ENCODE measurements at places on chromosomes 2 and 18.

DNA sequence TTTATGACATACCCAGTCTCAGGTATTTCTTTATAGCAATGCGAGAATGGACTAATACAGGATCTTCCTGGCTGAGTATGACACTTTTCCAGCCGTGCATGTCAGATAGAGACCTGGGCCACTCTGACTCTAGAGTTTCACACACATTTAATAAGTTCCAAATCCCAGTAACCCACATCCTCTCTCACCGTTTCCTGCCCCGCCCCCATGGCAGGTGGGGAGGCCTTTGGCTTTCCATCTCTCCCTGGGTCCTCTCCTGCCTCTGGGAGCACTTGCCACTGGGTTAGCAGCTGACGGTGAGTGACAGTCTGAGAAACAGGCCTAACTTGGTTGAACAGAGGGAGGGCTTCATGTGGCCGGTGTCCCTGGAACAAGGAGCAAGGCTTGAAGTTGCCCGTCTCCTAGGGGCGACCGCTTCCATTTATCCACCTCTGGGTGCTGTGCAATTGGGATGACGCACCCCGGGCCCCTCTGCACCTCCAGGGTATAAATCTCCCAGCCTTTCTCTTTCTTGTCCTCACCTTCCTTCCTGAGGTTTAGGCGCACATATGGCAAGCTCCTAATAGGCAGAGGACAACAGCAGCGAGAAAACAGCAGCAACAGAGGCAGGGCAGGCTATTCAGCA is 152.7 kb upstream of the HDAC4 start:
- DNase-seq, result no peak

DNA sequence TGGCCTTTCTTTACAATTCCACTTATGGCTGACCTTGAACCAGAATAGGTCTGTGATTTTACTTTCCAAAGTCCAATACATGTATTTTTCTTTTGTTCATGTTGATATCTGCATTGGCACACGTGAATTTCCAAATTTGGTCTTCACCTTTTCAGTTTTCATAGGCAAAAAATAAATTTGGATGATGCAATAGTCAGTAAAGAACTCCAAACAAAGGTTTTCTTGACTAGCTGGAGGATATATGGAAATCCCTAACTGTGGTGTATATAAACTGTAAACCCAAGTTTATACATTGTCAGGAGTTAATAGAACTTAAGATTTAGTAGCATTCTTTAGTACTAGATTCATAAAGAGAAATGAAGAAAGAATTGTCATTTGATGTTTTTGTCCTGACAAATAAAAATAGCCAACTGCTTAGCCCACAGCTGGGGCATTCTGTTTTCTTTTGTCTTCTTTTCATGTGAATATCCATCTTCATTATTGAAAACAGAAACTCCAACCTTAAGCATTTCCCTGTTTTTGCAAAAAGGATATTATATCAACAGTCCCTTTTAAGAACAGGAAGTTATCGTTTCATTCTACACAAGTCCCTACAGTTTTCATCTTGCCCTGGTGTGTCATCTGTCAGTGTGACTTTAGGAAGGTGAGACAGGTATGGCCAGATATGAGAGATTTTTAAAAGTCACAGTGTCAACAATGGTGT is 132.9 kb downstream of the BCL2 start:
- DNase-seq, result no peak

- DNase-seq, result peak; percentile 22
These were observed 1.8 kb downstream of the KIF5C start for GRCh38 chr2:148876595-148877402.

- no peak for DNase-seq
These were observed 62.9 kb downstream of the ARHGAP28 start for GRCh38 chr18:6792391-6792790.

GRCh38 chr2:11945139-11946126 is 199.0 kb downstream of the LPIN1 start:
- DNase-seq, result peak; percentile 49

GRCh38 chr18:24153397-24153796 is 14.5 kb downstream of the CABYR start:
- no peak for DNase-seq

DNA sequence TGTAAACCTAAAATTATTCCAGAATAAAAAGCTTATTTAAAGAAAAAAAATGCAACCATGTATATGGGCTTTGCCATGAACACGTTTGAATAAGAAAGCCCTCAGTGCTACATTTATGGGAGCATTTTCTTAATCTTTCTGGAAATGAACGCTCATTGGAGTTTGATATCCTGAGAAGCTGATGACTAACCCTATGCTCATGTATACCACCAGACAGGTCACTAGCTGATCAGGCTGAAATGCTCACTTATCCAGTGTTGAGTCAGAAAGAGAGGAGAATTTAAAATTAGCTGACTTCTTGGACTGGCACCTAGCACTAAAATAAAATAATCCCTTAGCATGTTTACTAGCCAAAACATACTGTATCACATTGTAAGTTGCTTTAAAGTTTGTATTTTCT is 254.9 kb upstream of the SIX3 start:
- no peak for DNase-seq

GRCh38 chr2:163664610-163665009 is 71.2 kb downstream of the FIGN start:
- DNase-seq, result no peak

DNA sequence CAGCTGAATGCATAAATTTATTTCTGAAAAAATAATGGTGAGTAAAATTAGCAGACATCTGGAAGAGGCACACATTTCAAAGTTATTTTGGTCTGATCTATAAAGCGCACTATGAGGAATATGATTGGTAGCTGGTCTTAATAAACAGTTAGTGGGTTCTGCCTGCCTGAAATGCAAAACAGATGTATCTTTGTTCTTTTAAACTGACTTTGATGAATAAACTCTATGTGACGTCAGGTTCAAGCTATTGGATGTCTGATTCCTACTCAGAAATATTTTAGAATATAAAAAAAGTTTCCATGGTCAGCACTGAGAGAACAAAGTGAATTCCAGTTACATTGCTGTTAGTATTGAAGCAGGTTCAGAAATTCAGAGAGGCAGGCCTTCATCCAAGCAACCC is 136.4 kb downstream of the TPGS2 start:
- DNase-seq, result no peak

DNA sequence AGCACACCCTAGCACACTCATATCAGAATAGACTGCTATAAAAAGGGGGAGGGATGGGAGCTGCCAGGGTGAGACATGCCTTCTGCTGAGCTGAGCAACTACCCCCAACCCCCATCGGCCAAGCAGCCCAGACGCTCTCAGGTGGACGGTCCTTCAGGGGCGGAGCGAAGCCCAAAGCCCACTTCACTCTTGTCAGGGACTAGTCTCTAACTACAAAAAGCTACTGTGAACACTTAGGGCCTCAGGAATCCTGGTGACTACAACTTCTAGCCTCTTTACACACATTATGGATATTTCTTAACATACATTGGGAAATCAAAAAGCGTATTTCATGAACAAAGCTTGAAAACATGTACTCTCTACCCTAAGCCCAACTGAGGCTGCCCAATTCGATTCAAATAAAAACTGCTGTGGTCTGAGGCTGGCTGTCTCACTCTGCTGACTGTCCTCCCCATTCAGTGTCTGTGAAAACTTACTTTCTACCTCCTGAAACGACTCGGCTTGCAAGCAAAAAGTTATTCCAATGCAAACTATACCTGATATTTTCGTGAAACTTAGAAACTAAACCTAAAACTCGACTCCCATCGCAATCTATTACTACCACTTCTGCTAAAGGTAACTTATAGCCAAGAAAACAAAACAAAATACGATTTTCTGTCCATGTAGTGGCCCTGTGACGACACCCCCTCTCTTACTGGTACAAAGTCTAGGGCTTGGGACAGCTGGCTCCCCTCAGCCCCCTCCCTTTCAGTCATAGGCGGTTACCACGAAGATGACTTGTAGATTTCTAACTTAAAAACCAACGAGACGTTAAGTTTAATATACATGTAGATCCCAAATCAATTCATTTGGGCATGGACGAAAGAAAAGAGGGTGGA is 1.2 kb downstream of the SERTAD2 start:
- no peak for DNase-seq

DNA sequence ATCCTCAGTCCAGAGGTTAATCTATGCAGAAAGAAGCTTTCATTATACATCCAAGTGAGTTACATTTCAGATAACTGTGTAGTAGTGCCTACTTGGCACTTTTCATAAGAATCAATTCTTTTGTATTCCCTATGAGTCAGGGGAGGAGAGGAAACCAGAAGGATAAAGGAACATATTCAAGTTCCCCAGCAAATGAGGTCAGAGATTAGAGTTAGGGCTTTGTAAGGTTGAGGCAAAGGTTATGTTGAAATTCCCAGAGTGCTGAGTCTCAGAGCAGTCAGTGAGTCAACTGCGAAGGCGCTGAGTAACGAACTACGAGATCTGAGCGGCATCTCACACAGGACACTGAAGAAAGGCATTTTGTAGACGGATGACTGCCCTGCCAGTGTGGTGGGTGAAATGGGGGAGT is 25.1 kb upstream of the ME2 start:
- no peak for DNase-seq

DNA sequence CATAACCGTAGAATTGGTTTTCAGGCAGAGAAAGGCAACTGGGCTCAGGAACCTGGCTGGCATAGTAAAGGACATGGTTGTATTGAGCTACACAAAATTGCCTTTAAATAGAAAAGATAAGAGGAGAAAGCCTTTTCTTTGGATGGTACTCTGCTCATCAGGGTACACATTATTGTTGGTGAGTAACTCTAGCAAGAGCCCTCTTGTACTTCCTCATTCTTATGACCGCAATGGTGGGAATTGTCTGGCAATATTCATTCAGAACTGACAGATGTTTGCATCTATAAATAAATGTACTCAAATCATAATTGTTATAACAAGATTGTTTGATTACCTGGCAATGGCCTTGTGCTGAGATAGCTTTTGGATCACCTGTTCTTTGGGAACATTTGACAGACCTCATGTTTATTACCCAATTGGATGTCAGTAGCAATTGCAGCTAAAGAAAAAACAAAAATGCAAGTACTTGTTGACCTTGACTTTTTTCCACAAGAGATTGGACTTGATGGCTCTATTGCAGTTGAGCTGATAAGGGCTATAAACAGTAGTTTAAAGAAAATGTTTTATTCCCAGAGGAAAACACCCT is 43.9 kb downstream of the MEIS1 start:
- no peak for DNase-seq

- DNase-seq, result no peak
These were observed 1.5 kb upstream of the HOXD10 start for GRCh38 chr2:176114930-176115625.

- DNase-seq, result no peak
These were observed 23.3 kb upstream of the MAPRE3 start for GRCh38 chr2:26946841-26947784.

DNA sequence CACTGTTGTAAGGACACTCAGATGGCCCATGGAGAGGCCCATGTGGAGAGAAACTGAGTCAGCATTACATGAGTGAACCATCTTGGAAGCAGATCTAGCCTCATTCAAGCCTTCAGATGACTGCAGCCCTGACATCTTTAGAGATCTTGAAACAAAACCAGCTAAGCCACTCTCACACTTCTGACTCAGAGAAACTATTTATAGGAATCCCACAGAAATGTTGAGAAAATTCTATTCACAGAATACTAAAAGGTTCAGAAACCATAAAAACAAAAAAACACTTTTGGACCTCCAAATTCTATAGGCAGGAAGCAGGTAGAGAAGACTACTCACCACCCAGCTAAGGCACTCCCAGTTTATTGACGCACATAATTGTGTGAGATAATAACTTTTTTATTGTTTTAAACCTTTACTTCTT is 8.7 kb downstream of the TMEM169 start:
- peak; percentile 31 for DNase-seq

DNA sequence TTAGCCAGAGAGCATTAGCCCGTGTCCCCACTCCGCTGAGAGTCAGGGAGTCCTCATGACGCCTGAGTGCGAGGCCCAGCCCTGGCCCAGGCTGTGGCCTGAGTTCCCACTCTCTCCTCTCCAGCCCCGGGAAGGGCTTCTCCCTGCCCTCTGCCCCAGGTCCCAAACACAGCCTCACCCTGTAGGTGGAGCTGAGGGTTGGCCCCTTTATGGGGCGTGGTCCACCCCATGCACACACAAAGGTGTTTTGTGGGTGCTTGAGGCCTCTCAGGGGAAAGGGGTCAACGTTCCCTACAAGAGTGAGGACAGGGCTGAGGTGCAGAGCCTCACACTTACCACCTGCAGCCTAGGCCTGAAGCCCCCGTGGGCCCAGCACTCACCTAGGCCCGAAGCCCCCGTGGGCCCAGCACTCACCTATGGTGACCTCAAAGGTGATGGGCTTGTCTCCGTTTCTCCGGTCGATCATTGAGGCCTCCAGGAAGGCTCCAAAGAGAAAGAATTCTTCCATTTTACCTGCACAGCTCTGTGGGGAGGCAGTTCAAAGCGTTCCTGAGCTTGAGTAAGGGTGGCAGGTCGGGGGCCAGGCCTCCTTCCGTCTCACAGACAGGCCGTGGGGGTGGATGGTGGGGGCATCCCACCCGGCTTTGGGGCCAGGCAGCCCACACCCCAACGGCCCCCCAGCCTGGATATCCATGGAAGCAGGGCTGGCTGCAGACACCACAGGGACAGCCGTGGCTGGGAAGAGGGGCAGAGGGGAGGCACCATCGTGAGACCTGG is 2.1 kb upstream of the OTOF start:
- no peak for DNase-seq

DNA sequence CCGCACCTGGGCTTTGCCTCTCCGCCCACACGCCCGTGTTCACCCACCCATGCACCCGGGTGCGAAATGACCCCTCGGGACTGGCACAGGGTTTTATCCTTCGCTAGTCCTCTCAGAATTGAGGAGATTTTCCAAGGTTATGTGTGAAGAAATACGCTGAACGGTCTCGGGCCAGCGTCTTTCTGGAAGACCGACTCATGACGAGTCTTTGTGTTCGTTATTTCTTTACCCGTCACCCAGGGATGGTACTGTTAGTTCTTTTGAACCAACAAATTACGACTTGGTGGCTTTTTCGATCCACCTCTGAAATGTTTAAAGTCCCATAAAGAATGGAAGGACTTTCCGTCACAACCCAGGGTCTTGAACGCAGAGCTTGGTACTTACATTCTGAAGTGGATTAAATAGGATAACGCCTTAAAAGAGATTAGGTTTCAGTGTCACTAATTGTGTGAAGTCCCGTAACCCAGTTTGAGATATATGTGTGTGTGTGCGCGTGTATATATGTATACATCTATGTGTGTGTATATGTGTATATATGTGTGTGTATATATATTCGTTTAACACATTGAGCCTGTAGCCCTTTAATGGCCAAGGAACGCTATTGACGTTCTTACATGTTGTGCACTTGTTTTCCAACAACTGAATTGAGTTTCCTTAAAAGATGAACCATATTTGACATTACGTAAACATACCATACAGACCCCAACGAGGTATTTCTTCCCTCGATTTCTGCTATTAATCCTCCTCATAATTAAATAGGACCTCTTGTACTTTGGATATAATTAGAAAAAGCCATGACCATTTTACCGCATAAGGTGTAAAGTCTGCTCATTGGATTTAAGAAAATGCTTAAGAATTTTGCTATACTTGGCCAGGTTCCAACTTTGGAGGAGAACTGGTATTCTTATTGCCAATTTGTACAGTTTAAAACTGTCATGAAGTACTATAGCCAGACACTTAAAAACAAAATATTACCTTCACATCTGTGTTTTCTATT is 889 bp downstream of the ZC3H15 start:
- no peak for DNase-seq

Measured in GM06990 (cell line).